Uterus (tissue), 4 donors: ENCODE measurements at places on chromosomes 16 and 17. TPM values are rescaled to one million over a fixed set of nuclear protein-coding genes. Genes with fewer than 3 reads are reported as not detected.

The NPIPA7 gene
- 2.1 TPM for total RNA-seq

The OTOA gene
- not detected for total RNA-seq

The RHBDL3 gene
- total RNA-seq, result 0.29 TPM

The TMEM92 gene
- total RNA-seq, result not detected

DNA sequence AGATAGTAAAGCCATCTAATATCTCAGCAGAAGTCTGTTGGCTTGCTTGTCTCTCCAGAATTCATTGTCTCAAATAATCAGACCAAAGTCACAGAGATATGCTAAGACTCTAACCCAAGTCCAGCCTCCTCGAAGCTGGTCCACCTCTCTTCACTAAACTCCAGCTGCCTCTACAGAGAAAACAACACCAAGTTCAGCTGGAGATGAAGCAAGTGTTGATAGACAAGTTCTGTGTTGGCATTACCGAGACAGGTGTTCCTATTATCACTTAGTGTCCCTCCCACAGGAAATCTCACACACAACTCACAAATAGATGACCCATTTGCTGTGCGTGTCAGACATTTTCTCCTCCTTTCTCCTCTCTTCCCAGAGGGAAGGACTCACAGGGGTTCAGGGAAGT lies 164.4 kb upstream of the ANKFN1 start:
- no peak for DNase-seq

DNA sequence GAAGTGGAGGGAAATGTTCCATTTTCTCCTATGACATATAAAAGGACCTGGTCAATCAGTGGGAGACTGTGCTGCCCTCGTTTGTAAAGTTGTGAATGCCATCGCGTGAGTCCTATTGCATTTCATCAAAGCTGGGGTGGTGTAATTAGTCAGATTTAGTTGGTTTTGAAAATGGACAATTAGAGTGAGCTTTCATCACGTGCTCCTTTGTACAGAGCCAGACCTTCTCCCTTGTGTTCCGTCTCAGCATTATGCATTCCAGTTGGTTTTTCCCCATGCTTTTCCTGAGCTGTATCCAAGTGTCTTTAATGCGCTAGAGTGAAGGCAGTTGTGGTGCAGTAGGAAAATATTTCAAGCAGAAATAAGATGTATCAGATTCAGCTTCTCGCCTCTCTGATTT lies 10.4 kb downstream of the SEC14L1 start:
- no peak for DNase-seq

- no peak for DNase-seq
Measured at GRCh38 chr16:4285167-4285566, 12.3 kb upstream of the TFAP4 start.

DNA sequence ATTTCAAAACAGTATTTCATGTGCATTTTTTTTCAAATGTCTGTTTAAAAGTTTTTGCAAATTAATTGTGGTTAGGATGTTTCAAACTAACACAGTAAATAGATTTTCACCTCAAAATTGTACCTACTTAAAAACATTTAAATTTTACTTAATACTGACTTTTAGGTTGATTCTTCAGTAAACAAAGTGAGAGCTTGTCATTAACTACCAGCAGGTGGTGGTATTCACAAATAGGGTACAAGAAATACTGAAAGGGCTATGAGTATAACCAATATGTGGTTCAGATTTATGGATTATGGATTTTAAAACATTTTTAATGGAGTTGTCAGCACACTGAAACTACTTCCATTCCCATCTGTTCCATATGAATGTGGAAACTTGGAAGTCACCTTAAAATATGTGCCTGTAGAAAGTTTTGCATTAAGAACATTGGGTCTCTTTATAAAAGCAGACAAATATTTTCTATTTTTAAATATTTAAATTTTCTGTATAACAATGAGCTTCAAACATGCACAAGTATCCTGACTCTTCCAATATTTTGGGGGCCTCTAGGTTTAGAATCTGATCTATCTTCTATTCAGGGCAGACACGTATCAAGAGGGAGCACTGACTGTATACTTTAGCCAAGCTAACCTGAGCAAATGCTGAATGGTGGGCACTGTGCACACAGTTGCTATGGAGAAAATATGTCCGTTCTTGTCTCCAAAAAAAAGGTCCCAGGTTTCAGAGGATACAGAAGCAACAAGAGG lies 155.6 kb downstream of the SNX11 start:
- DNase-seq, result no peak

- no peak for DNase-seq
Measured at GRCh38 chr16:54935266-54935968, 4.8 kb downstream of the IRX5 start.

- peak; percentile 32 for DNase-seq
Measured at GRCh38 chr17:36722121-36722902, 120.9 kb downstream of the MRM1 start.
